ENCODE measurements at places on chromosomes 7 and 10.

- no peak for DNase-seq
Observed at GRCh38 chr10:8498881-8499280, 444.4 kb downstream of the GATA3 start.

DNA sequence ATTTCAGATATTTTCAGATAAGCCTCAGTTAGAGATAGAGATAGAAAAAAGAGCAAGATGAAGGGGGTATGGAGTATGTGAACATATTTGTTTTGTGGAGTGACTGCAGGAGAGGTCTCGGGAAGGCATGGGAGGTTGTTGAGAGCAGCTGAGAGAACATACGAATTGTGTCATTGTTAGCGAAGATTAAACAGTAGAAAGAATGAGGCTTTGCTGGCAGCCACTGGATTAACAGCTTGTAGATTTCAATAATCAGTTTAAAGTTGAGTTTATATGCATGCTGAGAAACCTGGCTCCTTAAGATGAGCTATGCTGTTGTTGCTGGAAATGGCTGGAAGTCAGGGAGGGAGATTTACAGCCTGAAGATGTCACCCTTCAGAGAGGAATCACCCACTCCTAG is 100.9 kb upstream of the SORCS3 start:
- DNase-seq: no peak

DNA sequence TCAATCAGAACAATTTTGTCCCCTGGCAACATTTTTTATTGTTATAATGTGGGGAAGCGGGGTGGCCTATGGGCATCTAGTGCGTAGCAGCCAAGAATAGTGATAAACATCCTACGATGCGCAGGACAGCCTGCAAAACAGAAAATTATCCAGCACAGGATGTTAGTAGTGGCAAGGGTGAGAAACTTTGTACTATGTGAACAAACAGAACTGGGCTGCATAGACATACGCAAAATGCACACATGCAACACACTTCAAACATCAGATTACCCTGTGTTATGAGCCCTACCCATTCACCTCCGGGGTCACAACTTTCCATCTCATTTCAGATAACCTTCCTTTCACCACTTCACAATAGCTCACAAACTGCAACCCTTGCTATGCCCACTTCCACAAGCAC is 3.1 kb downstream of the ZNF786 start:
- DNase-seq: no peak

- DNase-seq: no peak
Observed at GRCh38 chr10:97132273-97132672, 53.5 kb downstream of the SLIT1 start.

DNA sequence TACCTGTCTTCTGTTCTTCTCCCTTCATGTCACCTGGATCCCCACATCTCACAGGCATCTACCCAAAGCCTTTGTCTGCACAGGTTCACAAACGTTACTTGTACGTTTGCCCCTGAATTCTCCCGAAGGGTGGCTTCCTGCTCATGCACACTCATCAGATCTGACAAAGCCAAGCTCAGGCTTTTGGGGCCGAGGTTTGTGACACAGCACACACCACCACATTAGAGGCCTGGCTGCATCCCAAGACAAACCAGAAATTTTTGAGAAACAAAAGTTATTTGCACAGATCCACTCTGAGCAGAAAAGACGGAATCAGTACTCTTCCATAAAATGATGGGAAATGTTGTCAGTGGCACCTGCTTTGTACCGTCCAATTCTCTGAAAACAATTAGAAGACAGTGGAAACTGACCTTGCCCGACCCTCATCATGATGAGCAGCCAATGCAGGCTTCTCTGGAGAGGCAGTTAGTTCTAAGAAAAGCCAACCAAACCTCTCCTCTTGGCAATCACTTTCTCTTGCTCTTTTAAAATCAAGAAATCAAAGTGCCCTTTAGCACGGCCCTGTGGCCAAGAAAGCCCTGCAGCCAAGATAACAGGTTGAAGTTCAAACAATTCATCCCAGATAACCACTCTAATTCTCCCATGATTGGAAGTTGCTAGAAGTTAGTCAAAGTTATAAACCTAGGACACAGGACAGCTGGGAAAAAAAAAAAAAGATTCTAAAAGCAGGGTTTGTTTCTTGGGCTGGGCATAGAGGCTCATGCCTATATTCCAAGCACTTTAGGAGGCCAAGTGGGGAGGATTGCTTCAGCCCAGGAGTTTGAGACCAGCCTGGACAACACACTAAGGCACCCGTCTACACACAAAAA is 13.6 kb upstream of the SVIL start:
- no peak for DNase-seq
